ENCODE measurements at places on chromosomes 11 and 22.

DNA sequence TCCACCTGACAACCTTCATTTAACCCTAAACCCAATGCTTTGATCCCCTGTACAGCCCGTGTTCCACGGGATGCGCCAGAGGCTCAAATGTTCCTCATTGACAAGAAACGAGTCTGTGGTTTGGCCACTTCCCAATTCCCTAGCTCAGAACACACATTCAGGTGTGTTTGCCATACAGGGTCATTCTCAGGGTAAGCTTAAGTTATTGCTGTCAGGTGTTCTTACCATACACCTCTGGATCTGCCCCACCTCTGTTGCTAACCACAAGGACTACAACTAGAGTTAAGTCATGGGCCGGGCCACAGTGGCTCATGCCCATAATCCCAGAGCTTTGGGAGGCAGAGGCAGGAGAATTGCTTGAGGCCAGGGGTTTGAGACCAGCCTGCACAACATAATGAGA, 45.6 kb upstream of the POLD3 start:
- no peak for DNase-seq

DNA sequence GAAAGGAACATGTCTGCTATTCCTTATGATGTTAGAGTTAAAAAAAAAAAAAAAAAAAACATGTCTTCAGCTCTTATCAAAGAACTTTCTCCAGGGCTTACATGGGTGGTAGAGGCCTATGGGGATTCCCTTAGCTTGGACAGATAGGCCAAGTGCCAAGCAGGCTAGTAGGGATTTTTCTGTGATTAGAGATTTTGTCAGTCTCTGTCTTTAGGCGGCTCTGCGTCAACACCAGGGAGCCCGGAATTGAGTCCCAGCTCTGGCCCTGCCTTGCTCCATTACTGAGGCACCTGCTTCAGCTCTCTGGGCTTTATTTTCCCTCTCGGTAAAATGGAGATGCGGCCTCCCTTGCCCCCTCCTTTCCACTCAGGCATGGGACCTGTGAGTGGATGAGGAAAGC, 13.1 kb downstream of the CRY2 start:
- peak; percentile 12 for DNase-seq

GRCh38 chr11:128310676-128311445, 276.5 kb downstream of the ETS1 start:
- no peak for DNase-seq

DNA sequence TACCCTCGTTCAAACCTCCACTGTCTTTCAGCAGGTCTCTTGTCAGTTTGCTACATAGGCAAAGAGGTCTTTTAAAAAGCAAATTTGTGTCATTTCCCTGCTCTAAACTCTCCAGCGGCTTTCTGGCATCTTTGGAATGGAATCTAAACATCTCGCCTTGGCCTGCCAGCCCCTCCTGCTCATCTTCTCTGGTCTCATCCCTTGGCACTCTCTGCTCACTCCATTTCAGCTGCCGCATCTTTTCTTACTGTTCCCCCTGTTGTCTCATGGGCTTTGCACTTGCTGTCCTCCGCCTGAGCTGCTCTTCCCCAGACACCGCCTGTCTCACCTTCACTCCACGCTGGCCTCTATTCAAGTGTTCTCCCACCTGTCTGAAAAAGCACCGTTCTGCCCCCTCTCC, 46.6 kb downstream of the BMAL1 start:
- no peak for DNase-seq

DNA sequence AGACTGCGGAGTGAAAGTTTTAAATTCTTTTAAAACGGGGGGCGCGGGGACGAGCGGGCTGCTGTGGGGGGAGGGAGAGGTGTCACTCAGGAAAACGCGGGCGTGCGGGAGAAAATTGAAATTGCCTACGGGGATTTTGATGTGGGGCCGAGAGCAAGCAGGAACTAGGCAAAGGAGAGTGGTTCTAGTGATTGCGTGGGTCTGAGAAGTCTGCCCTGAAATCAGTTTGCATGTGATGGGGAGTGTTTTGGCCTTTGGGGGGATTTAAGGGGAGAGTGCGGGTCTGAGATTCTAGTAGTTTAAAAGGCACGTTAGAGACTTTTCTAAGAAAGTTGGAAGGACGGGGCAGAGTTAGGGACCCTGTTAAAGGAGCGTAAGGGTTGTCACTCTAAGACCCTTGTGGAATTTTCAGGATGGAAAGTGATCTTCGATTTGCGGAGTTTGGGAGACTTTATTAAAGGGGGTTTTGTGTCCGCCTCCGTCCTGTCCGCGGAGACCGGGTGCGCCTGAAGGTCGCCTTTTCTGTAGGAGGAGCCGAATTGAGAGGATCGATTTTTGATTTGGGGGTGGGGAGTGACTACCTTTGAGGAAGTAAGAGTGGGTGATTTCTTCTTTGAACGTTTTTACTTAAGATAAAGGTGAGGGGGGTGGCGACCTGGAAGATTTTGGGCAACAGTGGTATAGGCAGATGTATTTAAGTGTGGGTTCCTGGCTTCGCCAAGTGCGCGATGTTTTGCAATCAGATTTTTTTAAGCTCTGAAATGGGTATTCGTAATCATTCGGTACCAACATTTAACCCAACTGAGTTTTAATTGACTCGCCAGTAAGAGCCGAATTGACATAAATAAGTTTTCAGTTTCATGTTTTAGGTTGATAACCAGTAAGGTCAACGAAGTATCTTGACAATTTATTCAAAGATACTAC, 1.1 kb downstream of the EED start:
- DNase-seq: no peak

Measured in hematopoietic multipotent progenitor cell treated with erythropoietin and hydrocortisone succinate and interleukin-3 and kit ligand, for 8 days (in vitro differentiated cells).